ENCODE measurements at places on chromosomes 2 and 18. TPM values are rescaled to one million over a fixed set of nuclear protein-coding genes. Genes with fewer than 3 reads are reported as not detected.
A peak's percentile ranks its signal among the peaks of the same experiment; 100 is the strongest.

GRCh38 chr2:233265899-233266431, 14.5 kb downstream of the ATG16L1 start:
- no peak for ATAC-seq

GRCh38 chr2:153028626-153029025, 310.2 kb downstream of the ARL6IP6 start:
- ATAC-seq = no peak

DNA sequence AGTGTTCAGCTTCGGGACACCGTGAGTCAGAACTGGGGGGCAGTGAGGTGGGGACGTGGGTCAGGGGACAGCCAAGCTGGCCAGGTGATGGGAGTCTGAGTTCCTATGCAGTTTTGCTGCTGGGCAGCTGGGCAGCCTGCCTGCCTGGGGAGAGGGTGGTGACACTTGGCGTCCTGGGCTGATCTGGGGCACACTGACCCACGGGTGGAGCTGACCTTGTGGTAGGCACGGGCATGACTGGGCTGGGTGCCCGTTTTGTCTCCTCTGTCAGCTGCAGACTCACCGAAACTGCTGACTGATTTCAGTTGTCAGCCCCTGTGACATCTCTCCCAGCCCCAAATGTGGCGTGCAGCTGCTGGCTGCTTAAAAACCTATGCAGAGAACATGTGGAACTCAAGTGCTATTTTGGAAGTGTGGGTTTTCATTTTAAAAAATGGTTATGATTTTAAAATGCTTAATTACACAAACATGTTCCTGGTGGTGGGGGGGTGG, 32.6 kb upstream of the E2F6 start:
- peak; percentile 84 for ATAC-seq

DNA sequence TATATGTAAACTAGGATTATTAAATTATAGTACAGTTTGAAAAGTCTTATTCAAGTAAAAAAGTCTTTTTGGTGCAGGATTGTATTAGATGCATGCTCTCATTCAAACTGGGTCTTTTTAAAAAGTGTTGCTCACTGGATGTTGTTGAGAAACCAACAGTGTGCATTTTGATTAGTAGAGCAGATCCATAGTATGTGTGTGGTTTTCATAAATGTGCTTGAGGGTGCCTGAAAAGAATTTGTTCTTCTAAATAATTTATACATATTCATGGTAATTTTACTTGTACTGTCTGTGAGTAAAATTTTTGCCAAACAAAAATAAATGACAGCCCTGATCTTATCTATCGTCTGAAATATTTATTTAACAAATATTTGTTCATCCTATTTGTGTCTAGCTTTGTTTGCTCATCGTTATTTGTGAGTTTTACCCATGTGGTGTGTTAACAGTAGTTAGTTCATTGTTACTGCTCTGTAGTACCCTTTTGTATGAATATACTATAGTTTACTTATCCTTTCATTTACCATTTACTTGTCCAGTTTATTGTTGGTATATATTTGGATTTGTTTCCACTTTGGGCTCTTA, 50.4 kb downstream of the PTPN4 start:
- ATAC-seq = no peak

GRCh38 chr2:134574611-134575330, 144.0 kb downstream of the TMEM163 start:
- no peak for ATAC-seq

DNA sequence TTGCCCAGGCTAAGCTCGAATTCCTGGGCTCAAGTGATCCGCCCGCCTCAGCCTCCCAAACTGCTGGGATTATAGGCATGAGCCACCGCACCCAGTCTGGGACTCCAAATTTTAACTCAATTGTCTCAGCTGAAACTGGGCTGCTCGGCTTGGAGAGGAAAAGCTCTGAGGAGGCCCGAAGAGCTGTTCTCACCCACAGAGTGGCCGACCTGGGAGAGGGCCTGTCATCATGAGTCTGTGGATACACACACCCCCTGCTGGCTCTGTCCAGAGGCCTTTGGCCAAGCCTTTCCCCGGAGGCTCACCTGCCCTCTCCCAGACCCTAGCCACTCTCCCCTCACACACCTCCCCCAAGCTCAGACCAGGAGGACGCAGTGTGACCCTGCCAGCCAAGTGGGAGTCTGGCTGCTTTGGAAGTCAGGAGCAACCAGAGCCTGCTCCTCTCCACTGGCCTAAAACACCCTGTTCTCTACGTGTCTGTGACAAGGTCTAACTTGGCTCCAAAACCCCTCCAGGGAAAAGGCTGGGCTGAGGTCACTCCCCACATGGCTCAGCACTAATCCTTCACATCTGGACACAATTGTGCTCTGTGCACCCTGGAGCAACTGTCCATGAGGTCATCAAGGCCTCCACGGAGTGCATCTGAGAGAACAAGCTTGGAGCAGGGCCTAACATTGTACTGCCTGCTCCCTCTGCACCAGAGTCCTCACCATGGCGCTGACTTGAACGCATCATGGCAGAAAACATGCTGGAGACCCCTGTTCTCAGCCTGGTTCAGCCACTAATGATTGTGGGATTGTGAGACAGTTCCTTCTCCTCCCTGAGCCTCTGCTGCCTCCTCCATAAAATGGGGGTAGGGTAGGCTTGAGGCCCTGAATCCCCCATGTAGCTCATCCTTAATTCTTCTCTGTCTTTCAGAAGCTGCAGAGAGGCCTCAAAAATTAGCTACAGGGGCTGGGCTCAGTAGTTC, 49.9 kb upstream of the RAB6C start:
- no peak for ATAC-seq

DNA sequence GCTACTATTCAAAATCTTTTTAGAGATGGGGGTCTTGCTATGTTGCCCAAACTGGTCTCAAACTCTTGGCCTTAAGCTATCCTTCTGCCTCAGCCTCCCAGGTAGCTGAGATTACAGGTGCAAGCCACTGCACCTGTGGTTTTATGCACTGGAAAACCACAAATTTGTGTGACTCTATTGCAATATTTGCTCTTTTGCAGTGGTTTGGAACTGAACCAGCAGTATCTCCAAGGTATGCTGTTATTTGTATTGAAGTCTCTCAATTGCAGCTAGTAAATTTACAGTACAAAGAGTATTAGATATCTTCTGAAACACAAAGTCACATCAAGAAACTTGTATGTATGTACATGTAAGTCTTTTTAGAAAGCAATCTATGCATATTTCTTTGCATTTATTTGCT, 46.2 kb downstream of the PPP4R1 start:
- no peak for ATAC-seq

DNA sequence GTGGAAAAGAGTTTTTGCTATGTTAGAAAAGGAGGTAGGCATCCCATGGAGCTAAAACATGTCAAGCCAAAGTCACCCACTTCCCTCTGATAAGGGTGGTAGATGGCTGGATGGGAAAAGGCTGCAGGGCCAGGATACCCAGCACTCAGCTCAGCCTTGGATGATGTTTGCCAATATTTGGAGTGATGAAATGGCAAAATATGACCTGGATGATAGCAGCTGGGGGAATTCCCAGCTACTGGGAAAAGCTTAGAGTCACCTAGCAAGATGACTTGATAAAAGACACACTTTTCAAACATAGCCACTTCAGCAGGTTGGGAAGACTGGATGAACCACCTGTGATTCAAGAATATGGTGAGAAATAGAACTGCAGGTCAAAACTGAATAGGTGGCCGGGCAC, 10.1 kb downstream of the RFX8 start:
- no peak for ATAC-seq

DNA sequence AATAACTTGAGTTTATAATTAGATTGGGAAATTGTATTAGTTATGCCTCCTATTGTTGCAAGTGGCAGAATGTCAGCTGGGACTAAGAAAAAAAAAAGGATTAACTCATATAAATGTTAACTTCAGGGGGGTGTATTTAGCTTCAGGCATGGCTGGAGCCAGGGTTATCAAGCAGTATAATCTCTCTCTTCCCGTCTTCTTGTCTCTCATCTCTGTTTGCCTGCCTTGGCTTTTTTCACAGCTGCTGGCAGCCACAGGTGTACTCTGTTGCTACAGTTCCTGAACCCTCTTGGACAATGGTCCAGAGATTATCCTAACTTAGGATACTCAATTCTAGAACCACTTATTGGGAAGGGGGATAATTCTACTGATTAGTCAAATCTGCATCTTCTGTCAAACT, 370.7 kb upstream of the MEX3C start:
- ATAC-seq = no peak

The RNF125 gene
- total RNA-seq = 16.1 TPM

DNA sequence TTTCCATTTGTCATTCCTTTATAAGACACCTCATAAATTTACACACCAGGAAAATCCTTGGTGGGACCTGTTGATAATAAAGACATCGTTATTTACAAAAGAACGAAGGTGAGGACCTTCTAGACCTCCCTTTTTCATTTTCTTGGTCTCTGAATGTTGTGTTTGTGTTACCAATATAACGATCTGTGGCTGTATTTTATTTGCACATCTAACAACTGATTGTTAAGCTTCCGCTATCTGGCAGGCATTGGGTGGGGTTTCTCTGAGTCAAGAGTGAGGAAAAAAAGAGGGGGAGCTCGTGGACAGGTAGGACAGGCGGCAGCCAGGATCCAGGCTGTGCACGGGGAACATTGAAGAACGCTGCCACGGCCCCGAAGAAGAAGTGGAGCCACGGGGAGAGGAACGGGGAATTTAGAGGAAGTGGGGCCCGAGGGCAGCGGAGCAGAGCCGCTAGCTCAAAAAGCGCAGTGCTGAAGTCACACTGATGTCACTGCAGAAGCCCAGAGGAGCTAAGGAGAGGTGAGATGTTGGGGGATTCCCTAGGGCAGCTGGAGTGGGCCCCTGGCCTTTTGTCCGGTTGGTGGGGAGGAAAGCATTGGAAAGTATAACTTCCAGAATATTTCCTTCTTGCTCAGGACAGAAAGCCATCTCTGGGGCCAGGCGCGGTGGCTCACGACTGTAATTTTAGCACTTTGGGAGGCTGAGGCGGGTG, 20.9 kb upstream of the DNMT3A start:
- peak; percentile 72 for ATAC-seq

All from activated T-helper 17 cell treated with anti-CD3 and anti-CD28 coated beads, Interleukin-2, amount 50 U/mL, for 72 hours (primary cell).